ENCODE measurements at places on chromosomes 1 and 21. TPM values are rescaled to one million over a fixed set of nuclear protein-coding genes. Genes with fewer than 3 reads are reported as not detected.

Gene ABCG1
- 31.4 TPM for polyA plus RNA-seq

Gene RHOU
- 18.4 TPM for polyA plus RNA-seq

Gene DOCK7
- 17.5 TPM for polyA plus RNA-seq

Gene KDF1
- polyA plus RNA-seq, result 17.2 TPM

Gene ARHGEF19
- 33.6 TPM for polyA plus RNA-seq

Gene PYGO2
- 63.7 TPM for polyA plus RNA-seq

Gene RSRP1
- 36.8 TPM for polyA plus RNA-seq

Gene RXFP4
- polyA plus RNA-seq, result not detected

Gene OR2G6
- polyA plus RNA-seq, result not detected

Gene RIMKLA
- 29.9 TPM for polyA plus RNA-seq

Gene NT5C1A
- not detected for polyA plus RNA-seq

Gene ANKRD35
- 32.8 TPM for polyA plus RNA-seq

Gene KCNJ9
- 19.0 TPM for polyA plus RNA-seq

Gene ADCY10
- not detected for polyA plus RNA-seq

Gene CCDC27
- 0.12 TPM for polyA plus RNA-seq

Gene FCRL1
- not detected for polyA plus RNA-seq

Gene CRNN
- polyA plus RNA-seq, result not detected

Gene APCS
- not detected for polyA plus RNA-seq

Gene JTB
- 133 TPM for polyA plus RNA-seq

Gene PRDM16
- 2.4 TPM for polyA plus RNA-seq

Gene PBXIP1
- polyA plus RNA-seq, result 117 TPM

Gene FOXO6
- 8.1 TPM for polyA plus RNA-seq

Gene MRPL24
- 111 TPM for polyA plus RNA-seq

Gene AMPD1
- not detected for polyA plus RNA-seq

Gene OR2T2
- not detected for polyA plus RNA-seq

Measured in brain (organoid and tissue), 16 donors.